Osteoblast (primary cell): ENCODE measurements at places on chromosomes 7 and 10. TPM values are rescaled to one million over a fixed set of nuclear protein-coding genes. Genes with fewer than 3 reads are reported as not detected.
A peak's percentile ranks its signal among the peaks of the same experiment; 100 is the strongest.

DNA sequence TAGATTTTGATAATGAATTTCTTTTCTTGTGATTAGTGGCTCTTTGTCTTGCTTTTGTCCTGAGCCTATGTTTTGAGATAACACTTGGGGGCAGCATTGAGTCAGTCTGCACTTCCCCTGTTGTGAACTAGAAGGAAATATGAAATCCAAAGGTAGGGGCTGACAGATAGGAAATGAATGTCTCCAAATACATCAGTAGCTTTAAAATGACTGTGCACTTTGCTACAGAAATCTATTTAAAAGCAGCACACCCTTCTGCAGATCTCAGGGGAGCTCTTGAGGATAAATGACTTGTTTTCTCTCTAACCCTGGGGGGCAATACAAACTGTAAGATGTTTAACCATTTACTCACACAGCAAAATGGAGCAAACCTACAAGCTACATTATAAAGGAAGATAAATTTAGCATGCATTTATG lies 176.0 kb upstream of the MYO3A start:
- H3K27ac ChIP-seq = no peak overlapping the region
- no peak for DNase-seq
- H3K4me1 ChIP-seq = no peaks in the 10 kb centered on the region
- H3K27me3 ChIP-seq = no peaks in the 10 kb centered on the region
- H3K36me3 ChIP-seq = no peaks in the 10 kb centered on the region
- no peak overlapping the region for H3K4me3 ChIP-seq

DNA sequence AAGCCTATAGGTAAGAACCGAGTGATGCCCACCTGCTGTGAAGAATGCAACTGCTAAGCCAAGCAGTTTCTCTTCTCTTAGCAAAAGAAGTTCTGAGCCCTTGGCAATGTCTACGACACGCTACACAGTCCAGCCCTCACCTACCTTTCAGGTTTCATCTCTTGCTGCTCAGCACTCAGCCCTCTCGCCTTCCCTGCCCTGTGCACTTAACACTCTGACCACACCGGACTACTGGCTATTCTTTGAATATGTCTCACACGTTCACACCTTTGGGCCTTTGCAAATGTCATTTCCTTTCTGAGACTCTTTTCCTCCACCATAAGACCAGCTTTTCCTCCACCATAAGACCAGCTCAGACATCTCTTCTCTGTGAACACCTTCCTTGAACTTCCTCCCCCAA lies 67.0 kb upstream of the ITGB1 start:
- no peaks in the 10 kb centered on the region for H3K36me3 ChIP-seq
- no peak overlapping the region for H3K4me3 ChIP-seq
- H3K27ac ChIP-seq = no peak overlapping the region
- no peaks in the 10 kb centered on the region for H3K4me1 ChIP-seq
- no peak for DNase-seq

DNA sequence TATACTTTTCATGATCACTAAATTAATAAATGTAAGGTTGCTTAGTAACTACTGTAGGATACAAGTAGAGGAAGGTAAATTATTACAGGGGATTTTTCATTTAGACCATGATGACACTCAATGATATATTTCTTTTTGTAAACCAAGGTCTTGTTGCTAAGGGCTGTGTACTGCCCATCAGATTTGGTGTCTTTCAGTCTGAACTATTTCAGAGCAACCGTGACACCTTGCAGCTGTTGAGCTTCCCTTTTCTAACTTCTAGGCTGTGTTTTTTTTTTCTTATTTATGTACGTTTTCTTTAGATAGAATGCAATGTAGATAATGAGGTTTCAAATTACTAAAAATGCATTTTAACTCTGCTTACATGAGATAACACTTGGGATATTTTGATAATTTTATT lies 292.0 kb upstream of the MBL2 start:
- H3K36me3 ChIP-seq = no peaks in the 10 kb centered on the region
- H3K27ac ChIP-seq = no peak overlapping the region
- H3K4me1 ChIP-seq = no peaks in the 10 kb centered on the region
- no peak overlapping the region for H3K4me3 ChIP-seq
- H3K27me3 ChIP-seq = no peaks in the 10 kb centered on the region

DNA sequence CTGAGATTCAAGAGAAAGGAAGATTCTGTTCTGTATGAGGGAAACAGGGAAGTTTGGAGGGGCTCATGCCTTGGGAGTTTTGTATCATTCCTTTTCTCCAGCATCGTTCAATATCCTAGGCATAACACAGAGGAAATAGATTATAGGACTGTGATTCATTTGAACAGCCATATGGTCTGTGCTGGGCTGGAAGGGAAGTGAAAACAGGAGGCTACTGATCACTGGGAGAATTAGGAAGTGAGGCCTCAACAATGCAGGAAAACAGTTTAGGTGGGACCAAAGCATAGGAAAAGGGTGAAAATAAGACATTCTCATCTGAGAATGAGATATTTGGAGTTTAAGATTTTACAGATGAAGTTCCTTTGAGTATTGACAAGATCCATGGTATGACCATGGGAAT lies 70.7 kb upstream of the MKX start:
- DNase-seq = no peak
- no peaks in the 10 kb centered on the region for H3K36me3 ChIP-seq
- H3K27me3 ChIP-seq = peaks cover 6% of the 10 kb centered on the region
- no peak overlapping the region for H3K4me3 ChIP-seq
- no peaks in the 10 kb centered on the region for H3K4me1 ChIP-seq
- H3K27ac ChIP-seq = no peak overlapping the region

GRCh38 chr7:15687546-15688278 lies 1.2 kb upstream of the MEOX2 start:
- H3K4me3 ChIP-seq = peak overlapping the region; percentile 81
- no peaks in the 10 kb centered on the region for H3K36me3 ChIP-seq
- no peak overlapping the region for H3K27ac ChIP-seq
- DNase-seq = peak; percentile 30

The NODAL gene
- not detected in 2 replicates for total RNA-seq

The MTERF1 gene
- 13.0 and 13.6 TPM in 2 replicates for total RNA-seq

The SMKR1 gene
- 0.72 and 0.88 TPM in 2 replicates for total RNA-seq
